NCI-H146 (cell line): ENCODE measurements at places on chromosomes 16 and 17.

DNA sequence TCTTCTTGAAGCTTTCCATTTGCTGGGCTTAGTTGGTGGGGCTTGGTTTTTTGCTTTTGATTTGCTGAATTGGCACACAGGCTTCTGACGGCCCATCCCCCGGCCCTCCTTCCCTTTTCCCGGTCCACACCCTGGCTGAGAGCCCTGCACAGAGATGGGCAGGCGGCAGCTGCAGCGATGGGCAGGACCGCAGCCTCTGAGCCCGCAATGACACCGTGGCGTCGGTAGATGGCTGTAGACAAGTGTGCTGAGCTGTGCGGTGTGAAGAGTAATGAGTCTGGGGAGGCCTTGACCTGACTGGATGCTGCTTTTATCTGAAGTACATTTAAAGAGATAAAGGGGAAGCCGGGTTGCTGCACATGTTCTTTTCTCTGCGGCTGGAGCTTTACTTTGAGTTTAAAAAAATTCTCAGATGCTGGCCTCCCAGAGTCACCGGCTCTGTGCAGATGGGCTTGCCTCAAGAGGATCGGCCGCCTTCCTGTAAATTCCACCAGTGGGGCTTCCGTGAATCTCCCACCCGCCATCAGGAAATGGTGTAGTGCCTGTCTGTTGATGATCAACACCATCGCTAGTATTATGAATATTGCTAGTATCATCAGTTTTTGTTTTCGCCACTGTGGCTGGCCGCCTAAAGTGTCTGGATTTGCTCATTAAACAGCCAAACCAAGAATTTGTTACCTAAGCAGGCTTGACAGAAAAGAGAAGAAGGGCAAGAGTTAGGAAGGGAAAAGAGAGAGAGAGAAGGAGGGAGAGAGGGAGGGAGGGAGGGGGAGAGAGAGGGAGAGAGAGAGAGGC lies 245.6 kb upstream of the RBFOX1 start:
- peak; percentile 43 for DNase-seq

GRCh38 chr17:50211249-50212120 lies 10.1 kb upstream of the COL1A1 start:
- no peak for DNase-seq

DNA sequence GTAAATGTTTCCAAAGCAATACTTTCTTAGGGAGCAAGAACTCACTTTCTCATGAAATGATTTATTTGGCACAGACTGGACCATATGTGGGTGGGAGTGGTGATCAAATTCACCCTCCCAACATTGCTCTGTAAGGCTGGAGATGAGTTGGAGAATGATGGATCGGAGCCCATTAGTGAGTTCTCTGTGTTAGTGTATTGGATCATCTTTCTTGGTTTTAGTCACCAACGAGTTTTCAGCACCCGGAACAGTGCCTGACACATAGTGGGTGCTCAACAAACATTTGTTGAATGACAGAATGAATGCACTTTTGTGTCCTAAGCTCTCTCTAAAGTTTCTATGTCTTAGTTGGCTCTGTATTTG lies 104.5 kb upstream of the FAM20A start:
- no peak for DNase-seq

DNA sequence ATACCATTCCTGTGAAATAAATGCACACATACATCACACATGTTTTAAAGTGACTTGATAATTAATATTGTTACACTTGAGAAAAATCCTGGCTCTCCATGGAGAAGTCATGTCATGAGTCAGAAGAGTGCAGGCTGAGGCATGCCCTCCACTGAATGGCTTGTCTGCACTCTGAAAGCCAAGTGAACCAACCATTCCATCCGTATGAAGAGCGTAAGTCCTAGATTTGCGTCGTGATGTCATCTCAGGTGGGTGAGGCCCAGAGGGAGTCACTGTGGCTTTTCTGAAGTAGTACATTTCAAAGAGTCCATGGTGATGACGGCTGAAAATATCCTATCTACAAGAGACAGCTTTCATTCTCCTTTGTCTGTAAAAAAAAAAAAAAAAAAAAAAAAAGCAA lies 83.5 kb upstream of the IRX5 start:
- peak; percentile 39 for DNase-seq

- peak; percentile 56 for DNase-seq
These were observed 43.4 kb upstream of the CRHR1 start for GRCh38 chr17:45740553-45741330.

- no peak for DNase-seq
These were observed 225.7 kb downstream of the CEP112 start for GRCh38 chr17:65966072-65966695.

- DNase-seq: peak; percentile 39
These were observed 8.5 kb upstream of the ZC3H18 start for GRCh38 chr16:88561485-88562359.

DNA sequence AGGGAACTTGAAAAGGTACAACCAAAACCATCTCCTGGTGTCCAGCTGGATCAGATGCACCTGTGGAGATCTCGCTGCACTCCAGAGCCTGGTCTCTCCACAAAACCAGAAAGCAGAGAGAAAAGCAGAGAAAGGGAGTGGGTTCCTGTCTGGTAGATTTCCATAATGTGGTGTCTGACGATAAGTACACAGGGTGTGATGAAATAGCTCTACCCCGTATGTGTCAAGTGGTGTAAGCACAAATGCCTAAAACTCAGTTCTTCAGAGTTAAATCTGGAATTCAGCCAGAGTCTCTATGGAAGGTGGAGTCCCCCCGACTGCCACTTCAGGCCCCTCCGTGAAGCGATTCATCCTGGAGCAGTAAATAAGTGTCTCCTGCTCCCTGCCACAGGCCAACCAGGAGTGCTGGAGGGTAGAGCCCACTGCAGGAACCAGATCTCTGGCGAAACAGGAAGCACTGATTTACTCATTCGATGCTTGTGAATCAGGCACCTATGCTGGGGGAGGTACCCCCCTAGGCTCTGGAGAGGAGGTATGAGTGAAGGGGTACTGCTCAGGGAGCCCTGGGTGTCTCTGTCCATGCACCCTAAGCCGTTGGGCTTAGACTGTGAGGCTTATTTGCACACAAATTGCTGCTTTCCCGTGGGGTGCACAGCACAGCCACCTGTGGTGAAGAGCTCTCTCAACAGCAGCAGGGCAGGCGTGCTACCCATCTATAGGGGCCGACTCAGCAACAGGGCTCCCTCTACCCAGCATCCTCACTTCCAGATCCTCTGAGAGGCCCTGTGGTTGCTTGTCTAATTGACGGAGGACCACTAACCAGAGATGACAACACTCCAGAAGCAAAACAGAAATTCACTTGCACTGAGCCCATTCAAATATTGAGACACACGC lies 97.1 kb upstream of the MYOCD start:
- DNase-seq: no peak

DNA sequence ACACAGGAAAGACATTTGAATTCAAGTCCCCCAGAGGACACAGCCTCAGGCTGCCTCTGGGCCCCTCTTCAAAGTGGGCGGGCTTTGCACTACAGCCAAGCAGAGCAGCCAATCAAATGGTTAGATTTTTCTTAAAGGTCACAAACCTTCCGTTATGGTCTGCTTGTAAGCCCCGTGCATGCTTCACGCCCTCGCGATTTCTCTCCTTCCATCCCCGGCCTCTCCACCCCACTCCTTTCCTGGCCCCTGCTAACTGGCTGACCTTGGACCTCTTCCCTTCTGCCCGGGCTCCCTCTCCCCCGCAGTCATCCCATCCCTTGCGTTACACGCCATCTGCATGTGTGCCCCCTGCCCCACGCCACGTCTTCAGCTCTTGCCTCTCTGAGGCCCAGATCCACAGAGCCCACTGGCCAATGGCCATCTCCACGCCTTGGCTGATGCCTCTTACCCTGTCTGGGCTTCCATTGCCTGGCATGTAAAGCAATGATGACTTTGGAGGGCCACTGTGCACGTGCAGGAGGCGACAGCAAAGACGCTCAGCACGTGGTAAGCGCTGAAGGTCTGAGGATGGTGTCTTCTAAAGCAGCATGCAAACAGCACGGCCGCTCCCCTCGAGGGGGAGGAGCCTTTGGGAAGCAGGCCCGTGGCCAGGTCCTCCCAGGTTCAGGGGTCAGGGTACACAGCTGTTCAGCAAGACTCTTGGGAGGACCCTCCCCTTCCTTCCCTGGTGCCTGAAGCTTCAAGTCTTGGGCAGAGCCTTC lies 86.8 kb downstream of the ZDHHC7 start:
- DNase-seq: no peak

GRCh38 chr16:2860826-2861567 lies 3.0 kb upstream of the PRSS22 start:
- DNase-seq: no peak

DNA sequence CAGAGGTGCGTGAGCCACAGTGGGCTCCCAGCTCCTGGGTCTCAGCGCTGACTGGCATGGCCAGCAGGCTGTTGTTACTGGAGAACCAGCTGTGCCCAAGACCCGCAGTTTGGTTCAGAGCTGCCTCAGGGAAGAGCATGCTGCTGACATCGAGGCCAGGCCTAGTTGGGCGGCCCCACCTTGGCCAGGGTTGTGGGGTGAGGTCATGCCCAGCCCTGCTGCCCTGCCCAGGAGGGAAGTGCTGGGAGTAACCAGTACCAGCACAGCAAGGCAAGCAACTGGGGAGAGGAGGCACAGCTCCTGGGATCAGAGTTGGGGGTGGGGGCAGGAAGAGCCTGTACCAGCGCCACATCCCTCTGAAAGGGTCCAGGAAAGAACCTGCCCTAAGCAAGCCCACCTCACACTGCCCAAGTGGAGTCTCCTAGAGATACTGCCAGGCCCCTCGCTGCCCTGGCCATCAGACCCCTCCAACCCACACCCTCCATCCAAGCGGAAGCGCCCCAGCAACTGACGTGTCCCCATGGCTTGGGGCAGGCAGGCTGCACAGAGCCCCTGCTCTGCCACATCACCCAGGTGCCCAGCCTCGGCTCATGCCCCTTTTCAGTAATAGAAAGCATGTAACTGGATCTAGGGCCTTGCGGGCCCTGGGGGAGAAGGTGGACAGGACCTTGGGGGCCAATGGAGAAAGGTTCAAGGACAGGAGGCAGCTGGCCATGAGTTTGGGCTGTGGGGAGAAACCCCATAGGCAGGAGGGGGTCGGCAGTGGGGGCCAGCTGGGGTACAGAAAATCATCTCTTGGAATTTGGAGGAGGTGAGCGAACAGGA lies 990 bp downstream of the DOK4 start:
- DNase-seq: no peak

DNA sequence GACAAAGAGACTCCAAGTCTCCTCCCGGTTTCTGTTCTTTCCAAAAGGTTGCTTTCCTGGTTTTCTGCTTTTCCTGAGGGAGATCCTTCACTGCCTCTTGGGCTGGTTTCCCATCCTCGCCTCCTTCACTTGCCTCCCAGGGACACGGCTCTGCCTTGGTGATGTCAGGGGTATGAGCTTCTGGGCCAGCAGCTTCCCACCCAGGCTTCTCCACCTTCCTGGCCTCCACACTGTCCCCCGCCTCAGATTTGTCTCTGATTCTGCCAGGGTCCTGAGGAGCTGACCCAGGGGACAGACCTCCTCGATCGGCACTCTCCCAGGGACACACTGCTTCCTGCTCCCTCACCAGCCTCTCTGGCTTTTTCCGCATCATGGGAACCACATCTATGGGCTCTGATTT lies 14.5 kb downstream of the GPR179 start:
- no peak for DNase-seq

DNA sequence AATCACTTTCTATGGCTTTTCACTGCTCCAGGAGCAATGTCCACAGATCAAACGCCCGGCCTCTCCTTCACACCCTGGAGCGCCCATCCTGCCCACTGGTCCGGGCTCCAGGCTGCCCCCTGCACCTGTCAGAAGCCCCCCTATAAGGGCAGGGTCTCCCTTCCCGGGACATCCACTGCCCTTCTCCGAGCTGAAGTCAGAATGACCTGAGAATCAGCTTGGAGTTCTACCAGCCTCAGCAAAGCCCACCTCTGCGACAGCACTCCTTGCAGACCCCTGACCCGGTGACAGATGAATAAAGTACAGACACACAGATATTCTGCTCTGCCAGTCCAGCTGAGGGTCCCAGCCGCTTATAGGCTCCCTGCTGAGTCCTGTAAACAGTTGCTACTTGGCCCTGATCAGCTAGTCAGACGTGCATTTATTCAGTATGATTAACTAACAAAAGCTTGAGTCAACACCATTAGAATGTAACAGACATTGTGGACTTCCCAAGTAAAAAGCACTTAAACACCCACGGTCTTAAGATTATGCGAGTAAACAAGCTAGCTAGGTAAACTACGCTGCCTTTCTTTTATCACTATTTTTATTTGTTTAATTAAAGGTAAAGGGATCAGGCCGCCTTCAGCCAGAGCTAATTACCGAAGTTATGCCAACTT lies 4.8 kb downstream of the SLC7A5 start:
- peak; percentile 13 for DNase-seq

- no peak for DNase-seq
These were observed 3.9 kb downstream of the KRT27 start for GRCh38 chr17:40778461-40778860.

GRCh38 chr16:11162586-11163268 lies 93.3 kb downstream of the SOCS1 start:
- DNase-seq: no peak

DNA sequence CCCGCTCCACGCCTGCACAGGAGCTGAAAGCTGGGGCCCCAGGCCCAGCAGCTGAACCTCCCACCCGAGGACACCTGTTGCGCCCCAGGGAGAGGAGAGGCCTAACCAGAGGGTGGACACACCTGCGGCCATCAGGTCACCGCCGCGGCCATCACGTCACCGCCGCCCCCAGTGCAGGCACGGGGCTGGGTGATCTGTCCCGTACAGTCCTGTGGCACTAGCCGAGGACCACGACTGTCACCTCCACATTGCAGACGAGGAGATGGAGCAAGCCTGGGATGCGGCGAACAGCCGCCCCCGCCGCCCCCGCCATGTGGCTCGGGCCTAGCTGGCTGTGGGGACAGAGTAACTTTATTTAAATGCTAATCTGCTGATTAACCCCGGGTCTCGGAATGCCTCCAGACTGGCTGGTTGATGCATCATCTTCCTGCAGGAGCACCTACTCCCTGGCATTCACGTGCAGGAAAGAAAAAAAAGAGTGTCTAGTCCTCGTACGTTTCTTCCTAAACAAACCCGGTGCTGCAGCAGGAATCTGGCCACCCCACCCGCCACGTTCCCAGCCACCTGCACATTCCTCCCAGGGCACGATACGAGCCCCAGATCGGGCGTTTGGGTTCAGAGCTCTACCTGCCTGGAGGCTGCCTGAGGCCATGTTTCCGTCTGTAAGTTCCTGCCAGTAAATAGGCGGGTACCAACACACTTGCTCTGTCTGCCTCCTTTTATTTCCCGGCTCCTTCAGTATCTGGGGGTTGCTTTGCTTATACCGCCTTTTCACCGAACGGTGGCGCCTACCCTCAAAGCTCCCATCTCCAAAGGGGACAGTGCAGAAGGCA lies 29.9 kb downstream of the PIEZO1 start:
- DNase-seq: no peak

DNA sequence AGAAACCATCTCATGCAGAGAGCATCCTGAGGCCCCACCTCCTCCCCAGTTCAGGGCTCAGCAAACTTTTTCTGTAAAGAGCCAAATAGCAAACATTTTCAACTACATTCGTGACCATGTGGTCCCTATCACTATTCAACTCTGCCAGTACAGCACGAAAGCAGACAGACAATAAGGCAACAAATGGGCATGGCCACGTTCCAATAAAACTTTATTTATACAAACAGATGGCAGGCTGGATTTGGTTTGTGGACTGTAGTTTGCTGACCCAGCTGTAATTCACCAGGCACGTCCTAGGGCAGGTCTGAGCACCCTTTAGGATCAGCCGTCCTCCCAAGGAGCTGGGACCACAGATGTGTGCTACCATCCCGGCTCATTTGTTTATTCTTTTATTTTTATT lies 27.1 kb upstream of the GPRC5C start:
- DNase-seq: no peak

GRCh38 chr16:83599789-83600462 lies 207.9 kb upstream of the HSBP1 start:
- DNase-seq: no peak
